ENCODE measurements at places on chromosomes 6 and 20.

DNA sequence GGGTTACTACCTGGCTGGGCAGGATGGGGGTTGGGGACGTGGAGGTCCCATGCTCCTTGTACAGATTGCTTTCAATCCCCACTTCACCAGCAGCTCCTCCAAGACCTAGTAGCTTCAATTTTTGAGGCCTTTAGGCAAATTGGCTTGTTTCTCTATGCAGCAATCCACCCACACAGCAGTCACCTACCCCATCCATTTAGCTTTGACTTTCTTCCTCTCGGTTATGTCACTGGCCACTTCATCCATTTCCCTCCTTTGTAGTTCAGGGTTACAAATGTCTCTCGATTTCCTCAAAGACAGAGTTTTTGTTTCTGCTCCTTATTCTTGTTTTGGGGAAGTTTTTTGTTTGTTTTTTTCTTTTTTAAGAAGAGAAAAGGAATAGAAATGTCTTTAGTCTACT, 33.4 kb upstream of the RSPO4 start:
- peak; percentile 60 for DNase-seq

DNA sequence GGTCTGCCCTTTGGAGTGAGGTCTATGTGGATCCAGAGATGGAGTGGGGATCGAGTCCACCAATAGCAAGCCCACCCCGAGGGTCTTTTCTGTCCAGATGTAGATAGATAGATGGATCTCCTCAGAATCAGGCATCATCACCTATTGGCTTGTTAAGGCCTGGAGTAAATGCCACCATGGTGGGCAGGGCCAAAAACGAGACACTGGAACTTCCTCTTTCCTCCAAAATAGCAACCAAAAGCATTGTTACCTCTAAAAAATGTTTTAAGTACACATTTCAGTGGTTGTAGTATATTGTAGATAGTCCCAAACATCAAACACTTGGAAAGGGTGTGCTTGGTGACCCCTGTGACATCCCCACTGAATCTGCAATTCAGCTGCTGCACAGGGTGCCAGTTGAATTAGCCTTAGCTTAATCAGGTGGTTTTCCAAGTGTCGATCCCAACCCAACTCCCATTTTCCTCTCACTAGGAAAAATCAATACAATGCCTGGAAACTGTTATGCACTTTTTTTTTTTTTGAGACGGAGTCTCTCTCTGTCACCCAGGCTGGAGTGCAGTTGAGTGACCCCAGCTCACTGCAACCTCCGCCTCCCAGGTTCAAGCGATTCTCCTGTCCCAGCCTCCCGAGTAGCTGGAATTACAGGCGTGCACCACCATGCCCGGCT, 35.0 kb upstream of the NELFCD start:
- peak; percentile 48 for DNase-seq

DNA sequence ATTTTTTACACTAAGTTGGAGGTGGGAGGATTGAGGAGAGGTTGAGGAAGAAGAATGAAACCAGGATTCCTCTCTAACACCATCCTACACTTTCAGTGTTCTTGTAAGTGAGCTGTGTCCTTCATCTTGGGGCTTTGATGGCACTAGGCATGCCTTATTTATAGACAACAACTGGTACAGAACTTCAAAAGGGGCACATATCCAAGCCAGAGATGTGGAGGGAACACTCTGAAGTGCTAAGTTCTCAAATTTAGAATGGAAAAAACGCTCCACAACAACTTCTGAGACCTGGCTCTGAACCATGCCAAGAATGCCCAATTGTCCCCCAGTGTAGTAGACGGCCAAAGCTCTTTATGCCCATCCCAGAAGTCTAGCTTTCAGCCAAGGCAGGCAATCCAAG, 16.2 kb upstream of the PKHD1 start:
- DNase-seq: no peak

GRCh38 chr20:3980260-3981131, 34.9 kb downstream of the RNF24 start:
- peak; percentile 58 for DNase-seq

DNA sequence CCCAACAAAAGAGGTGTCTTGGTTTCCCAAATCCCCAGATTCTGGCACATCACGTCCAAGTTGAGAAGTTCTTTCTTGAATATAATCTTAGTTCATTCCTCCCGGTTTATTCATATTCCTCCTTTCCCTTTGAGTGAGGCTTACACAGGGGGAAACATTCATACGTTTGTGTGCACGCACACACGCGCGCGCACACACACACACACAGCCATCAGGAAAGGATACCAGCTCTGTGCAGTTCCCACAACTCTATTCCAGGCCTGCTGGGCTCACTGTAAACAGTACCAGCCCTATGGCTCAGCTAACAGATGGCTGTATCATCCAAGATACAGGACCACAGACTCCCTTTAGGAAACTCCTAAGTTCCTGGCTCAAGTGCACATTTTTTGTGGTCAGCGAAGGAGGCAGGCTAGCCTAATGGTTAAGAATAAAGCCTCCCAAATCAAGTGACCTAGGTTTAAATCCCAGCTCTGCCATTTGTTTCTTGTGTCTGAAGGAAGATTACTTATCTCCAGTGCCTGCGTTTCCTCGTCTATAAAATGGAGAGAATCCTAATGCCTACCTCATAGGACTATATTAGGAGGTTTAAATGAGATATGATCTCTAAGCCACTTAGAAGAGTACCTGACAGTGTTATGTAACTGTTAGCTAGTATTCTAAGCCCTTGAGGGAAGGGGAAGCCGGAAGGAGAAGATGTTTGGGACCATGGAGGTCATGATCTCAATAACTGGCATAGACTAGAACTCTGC, 3.7 kb upstream of the TAF8 start:
- no peak for DNase-seq

- DNase-seq: peak; percentile 68
Measured at GRCh38 chr6:2794171-2794730, 29.1 kb downstream of the WRNIP1 start.

GRCh38 chr6:158415666-158416065, 103.4 kb downstream of the TULP4 start:
- no peak for DNase-seq

DNA sequence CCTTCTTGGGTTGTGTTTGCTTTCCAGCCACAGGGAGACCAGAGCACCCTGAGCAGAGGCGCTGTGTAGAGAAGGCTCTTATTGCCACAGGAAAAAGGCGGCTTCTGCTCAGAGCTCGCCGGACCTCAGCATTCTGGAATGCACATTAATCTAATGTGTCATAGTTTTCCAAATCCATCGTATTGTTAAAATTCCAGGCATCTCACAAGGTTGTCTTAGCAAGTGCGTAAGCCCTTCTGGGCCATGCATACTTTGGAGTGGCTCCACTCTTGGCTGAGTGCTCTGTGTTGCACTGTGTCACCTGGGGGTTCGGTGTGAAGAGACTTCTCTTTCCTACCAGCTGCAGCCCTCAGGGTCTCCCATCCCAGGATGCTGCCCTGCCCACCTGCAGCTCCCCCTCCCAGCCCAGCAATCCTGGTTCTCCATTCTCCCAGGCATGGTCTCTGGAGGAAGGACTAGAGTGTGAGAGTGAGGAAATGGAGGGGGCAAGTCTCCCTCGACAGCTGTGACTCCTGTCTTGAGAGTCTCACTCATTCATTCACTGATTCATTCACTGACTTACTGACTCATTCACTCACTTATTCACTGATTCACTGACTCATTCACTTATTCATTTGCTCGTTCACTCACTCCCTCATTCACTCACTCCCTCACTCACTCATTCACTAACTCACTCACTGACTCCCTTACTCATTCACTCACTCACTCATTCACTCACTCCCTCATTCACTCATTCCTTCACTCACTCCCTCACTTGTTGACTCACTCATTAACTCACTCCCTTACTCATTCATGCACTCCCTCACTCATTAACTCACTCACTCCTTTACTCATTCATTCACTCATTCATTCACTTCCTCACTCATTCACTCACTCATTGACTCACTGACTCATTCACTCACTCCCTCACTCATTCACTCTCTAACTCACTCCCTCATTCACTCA, 83.7 kb upstream of the MPC1 start:
- no peak for DNase-seq

GRCh38 chr6:131061041-131061750, 1.8 kb downstream of the EPB41L2 start:
- no peak for DNase-seq

- DNase-seq: no peak
Measured at GRCh38 chr6:144834426-144835038, 549.4 kb downstream of the UTRN start.

DNA sequence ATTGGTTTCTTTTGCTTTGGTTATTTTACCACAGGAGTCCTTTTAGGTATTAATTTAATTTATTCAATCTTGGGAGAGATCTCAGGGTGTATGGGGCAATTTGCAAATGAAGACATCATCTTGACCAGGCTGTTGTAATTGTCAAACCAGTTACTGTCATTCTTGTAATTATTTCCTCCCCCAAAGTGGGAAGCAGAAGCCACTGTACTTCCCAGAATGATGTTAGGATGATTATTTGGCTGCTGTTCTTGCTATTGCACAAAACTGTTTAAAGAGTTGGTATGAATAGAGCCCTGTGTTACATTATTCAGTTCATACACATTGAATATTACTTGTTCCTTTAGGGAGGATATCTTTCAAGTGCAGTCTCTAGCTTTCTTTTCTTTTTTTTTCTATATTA, 1.7 kb downstream of the TAAR6 start:
- peak; percentile 38 for DNase-seq

GRCh38 chr20:43514648-43514999, 7.1 kb downstream of the L3MBTL1 start:
- no peak for DNase-seq

- no peak for DNase-seq
Measured at GRCh38 chr6:46299253-46299652, 128.5 kb upstream of the ENPP5 start.

DNA sequence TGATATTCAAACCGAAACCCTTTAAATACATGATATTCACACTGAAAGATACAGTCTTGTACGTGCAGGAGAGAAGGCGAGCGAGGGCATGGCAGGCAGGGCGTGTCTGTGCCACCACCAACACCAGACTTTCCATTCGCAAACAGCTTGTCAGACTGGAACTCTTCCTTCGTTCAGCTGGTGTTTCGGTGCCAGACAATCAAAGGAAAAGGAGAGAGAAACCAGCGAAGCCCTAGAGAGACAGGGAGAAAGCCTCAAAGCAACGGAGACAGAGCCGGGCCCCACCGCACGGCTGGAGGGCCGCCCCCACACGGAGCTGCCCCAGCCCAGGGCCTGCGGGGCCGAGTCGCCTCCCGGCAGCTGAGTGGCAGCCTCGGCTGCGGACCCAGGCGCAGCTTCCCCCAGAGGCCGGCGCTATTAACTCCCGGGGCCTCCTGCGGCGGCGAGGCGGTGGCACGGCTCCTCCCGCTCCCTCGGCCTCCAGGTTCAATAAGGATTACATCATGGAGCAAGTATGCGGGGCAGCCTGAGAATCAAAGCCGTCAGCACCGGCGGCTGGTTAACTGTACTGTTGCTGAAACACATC, 32.1 kb upstream of the NR2E1 start:
- DNase-seq: no peak

GRCh38 chr6:31622684-31623091, 2.2 kb downstream of the PRRC2A start:
- peak; percentile 48 for DNase-seq

DNA sequence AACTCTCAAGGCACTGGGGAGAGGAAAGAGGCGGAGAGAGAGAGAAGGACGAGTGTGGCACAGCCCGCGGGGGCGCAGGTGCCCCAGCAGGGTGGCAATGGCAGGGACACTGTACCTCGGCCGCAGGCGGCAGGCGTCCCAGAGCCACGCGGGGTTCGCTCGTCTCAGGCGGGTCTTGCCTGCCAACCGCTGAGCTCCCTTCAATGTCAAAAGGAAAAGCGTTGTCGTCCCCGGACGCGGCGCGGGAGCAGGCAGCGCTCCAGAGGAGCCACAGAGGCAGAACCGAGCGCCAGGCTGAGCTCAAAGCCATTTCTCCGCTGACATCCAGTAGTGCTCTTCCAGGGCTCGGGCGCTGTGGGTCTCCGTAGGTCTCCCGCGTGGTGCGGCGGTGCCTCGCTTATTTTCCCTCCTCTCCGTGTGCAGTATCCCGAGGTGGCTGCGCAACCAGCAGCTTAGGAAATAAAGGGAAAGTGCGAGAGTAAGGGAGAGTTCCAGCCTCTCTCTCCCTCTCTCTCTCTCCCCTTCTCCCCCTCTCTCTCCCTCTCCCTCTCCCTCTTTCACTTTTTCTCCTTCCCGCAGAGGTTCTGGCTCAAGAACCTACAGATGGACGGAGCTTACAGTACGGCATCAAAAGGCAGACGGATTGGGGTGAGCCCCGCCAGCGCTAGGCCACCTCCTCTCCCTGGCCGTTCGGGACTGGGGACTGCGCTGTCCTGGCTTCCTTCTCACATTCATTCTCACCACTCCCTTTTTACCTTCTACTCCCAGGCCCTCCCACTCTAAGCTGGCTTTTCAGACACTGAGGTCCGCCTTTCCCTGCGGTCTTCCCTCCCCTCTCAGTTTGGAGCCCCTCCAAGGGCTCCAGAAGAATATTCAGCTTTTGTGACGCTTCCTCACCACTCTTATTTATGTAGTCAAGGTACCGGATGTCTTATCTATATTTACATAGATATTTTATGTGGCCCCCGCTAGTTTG, at the start of gene LAMA4:
LAMA4 (minus strand) TSS at position 727 of the 976 bp plus-strand sequence; CDS start at position 310, 417 bp downstream.
- peak; percentile 11 for DNase-seq

- DNase-seq: no peak
Measured at GRCh38 chr20:15100506-15101160, 763.2 kb upstream of the FLRT3 start.

DNA sequence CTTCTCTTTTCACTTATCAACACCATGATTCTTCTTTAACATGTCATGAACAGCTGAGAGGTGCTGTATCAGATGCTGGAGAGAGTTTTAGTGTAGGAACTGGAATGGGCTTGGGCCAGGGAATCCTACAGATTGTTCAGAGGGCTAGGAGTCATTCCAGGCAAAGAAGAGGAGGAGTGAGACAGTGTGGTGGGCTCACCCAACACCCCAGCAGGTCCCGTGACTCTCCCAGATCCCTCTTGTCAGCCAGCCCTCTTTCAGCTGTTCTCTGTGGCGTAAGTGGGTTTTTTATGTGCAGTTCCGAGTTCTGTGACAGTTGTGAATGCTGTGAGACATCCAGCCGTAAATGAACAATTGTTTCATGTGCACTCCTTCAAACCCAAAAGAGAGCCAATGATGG, 31.4 kb upstream of the CEP162 start:
- no peak for DNase-seq

GRCh38 chr6:50451826-50452400, 261.4 kb upstream of the TFAP2D start:
- no peak for DNase-seq

GRCh38 chr6:109671733-109672132, 19.3 kb downstream of the AK9 start:
- no peak for DNase-seq

GRCh38 chr6:126444659-126445273, 104.9 kb downstream of the CENPW start:
- no peak for DNase-seq

- DNase-seq: no peak
Measured at GRCh38 chr20:23773127-23773526, 22.4 kb upstream of the CST1 start.

GRCh38 chr6:71299541-71300470, 11.2 kb downstream of the OGFRL1 start:
- no peak for DNase-seq

DNA sequence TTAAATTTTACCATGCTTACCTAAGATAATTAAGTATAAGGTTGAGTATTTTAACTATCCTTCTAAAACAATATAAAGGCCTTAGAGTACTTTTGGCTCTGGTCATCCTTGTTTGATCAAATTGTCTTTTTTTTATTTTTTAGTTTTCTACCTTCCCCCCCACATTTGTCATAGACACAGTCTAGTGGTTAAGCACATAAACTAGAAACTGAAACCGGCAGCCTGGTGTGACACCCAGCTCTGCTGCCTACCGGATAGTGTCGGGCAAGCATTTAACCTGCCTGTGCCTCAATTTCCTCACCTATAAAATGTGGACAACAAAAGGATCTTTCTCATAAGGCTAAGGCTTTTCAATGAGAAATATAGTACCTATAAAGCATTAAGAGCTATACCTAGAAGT, 21.6 kb upstream of the TULP4 start:
- DNase-seq: no peak

Data from suppressor macrophage (primary cell).